ENCODE measurements at places on chromosomes 7 and 10. TPM values are rescaled to one million over a fixed set of nuclear protein-coding genes. Genes with fewer than 3 reads are reported as not detected.

GRCh38 chr7:82012453-82012852 is 242.6 kb upstream of the HGF start:
- H3K4me1 ChIP-seq: no peaks in the 10 kb centered on the region
- H3K36me3 ChIP-seq: no peaks in the 10 kb centered on the region
- no peak overlapping the region for H3K4me3 ChIP-seq
- H3K27ac ChIP-seq: no peak overlapping the region
- H3K27me3 ChIP-seq: no peaks in the 10 kb centered on the region

DNA sequence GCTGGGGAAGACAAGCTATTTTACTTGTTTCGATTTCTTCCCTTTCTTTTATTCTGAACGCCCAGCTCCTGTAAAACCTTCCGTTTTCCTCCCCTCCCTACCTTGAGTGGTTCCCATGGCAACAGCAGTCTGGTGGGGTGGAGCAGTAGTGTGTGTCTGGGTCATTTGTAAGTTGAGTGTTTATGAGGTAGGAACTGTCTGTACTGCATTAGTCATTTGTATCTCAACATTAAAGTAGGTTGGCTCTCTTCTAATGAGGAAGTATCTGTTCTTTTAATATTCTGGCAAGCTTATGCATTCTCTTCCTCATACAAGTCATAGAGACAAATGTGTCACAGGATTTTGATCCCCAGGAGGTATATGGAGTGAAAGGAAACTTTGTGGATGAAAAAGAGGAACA is 85.3 kb upstream of the CCDC6 start:
- H3K27ac ChIP-seq: peak overlapping the region; percentile 23
- peak; percentile 55 for DNase-seq
- no peak overlapping the region for H3K4me3 ChIP-seq
- H3K4me1 ChIP-seq: peaks cover 13% of the 10 kb centered on the region
- H3K27me3 ChIP-seq: no peaks in the 10 kb centered on the region

- H3K4me3 ChIP-seq: no peak overlapping the region
- no peak for DNase-seq
- H3K27me3 ChIP-seq: no peaks in the 10 kb centered on the region
- H3K27ac ChIP-seq: no peak overlapping the region
Observed at GRCh38 chr7:22300839-22301238, 56.1 kb downstream of the RAPGEF5 start.

DNA sequence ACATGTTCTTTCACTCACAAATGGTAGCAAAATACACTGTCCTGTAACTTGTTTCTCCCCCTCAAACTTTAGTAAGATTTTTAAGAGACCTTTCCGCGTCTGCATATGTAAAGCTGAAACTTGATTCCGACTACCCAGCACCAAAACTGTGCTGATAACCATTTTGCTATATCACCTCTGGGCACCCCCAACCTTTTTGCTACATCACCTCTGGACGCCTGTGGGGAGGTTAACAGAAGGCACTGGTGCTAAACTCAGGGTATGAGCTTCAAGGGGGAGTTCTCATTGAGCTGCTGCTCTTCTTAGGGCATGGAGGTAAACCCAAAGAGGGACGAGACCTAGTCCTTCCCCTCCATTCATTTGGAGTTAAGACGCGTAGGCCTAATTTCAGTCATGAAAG is 67.6 kb upstream of the NFE2L3 start:
- H3K4me3 ChIP-seq: no peak overlapping the region
- no peaks in the 10 kb centered on the region for H3K4me1 ChIP-seq
- no peak overlapping the region for H3K27ac ChIP-seq
- DNase-seq: no peak
- no peaks in the 10 kb centered on the region for H3K36me3 ChIP-seq

- H3K36me3 ChIP-seq: no peaks in the 10 kb centered on the region
- no peak overlapping the region for H3K4me3 ChIP-seq
- no peaks in the 10 kb centered on the region for H3K4me1 ChIP-seq
- DNase-seq: no peak
Observed at GRCh38 chr10:23358357-23358756, 13.8 kb upstream of the C10orf67 start.

Gene NPY
- total RNA-seq: not detected

DNA sequence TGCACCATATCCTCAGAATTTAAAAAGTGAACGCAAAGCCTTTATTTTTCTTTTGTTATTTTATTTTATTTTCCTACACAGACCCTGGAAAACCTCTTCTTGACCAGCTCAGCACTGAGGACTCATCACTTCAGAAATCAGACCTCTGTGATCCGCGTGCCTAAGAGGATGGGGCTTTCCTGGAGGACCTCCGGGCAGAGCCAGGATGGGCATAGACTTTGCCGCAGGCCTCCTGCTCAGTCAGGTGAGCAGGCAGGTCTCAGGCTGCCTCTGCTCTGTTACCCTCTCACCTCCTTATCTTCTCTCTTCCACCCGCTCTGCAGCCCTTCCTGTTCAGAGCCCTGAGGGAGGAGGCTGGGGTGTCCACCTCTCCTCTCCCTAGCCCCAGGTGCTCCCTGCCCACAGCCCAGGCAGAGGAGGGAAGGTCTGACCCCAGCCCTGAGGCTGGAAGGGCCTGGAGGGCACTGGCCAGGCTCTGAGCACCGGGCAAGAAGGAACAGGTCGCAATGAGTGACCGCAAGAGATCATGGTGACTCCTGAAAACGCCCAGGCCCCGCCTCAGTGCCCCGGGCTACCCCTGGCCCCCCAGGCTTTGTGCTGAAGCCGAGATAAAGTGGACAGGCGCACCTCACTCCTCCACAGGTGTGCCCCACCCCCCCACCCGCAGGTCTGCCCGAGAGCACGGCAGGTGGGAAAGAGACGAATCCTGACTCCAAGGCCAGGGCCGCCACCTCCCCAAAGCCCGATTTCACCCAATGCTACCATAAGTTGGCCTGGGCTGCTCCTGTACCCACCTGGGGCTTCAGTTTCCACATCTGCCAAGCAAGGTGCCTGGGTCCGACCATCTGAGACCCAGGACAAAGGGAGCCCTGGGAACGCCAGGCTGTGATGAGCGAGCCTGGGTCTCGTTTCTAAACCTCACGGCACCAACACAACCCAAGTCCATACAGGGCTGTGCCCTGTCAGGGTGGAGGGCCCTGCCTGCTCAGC is 2.8 kb downstream of the CALML5 start:
- H3K4me3 ChIP-seq: no peak overlapping the region
- H3K27ac ChIP-seq: no peak overlapping the region
- H3K27me3 ChIP-seq: no peaks in the 10 kb centered on the region

DNA sequence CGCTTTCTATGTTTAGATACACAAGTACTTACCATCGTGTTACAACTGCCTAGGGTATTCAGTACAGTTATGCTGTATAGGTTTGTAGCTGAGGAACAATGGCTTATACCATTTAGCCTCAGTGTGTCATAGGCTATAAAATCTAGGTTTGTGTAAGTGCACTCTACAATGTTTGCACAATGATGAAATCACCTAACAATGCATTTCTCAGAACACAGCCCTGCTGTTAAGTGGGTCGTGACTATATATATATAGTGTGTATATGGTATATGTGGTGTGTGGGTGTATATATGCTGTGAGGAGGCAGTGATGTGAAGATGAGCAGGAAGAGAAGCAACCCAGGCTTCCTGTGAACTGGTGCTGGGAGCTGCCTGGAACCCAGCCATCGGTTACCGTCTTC is 65.6 kb upstream of the MKI67 start:
- no peaks in the 10 kb centered on the region for H3K36me3 ChIP-seq
- no peak overlapping the region for H3K27ac ChIP-seq
- no peak overlapping the region for H3K4me3 ChIP-seq
- no peaks in the 10 kb centered on the region for H3K4me1 ChIP-seq

GRCh38 chr10:60375293-60376004 is 14.2 kb downstream of the ANK3 start:
- H3K4me3 ChIP-seq: no peak overlapping the region
- H3K36me3 ChIP-seq: no peaks in the 10 kb centered on the region
- no peak overlapping the region for H3K27ac ChIP-seq
- H3K4me1 ChIP-seq: no peaks in the 10 kb centered on the region
- no peaks in the 10 kb centered on the region for H3K27me3 ChIP-seq

- H3K27ac ChIP-seq: no peak overlapping the region
- H3K4me3 ChIP-seq: no peak overlapping the region
- no peaks in the 10 kb centered on the region for H3K36me3 ChIP-seq
- DNase-seq: no peak
Observed at GRCh38 chr7:99112979-99113378, 30.9 kb downstream of the SMURF1 start.

DNA sequence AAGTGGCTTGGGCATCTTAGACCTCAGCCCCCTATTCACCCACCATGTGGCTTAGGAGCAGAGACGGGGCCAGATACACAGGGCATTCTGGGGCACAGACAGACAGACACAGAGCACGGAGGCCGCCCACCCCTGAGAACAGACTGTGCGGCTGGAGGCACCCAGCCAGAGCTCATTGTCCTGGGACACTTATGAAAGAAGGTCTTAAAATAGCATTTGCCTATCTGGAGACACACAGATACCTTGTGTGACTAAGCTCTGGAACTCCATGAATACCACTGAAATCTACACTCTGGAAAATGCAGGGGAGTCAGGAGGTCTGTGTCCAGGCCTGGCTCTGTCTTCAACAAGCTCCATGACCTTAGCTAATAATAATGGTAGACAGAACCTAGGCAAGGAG is 41.4 kb upstream of the ADO start:
- no peak for DNase-seq
- no peak overlapping the region for H3K4me3 ChIP-seq
- H3K27ac ChIP-seq: no peak overlapping the region
- H3K36me3 ChIP-seq: no peaks in the 10 kb centered on the region
- no peaks in the 10 kb centered on the region for H3K27me3 ChIP-seq
- H3K4me1 ChIP-seq: no peaks in the 10 kb centered on the region

- no peak for DNase-seq
- H3K36me3 ChIP-seq: no peaks in the 10 kb centered on the region
Observed at GRCh38 chr7:23473844-23474093, 3.5 kb upstream of the IGF2BP3 start.

GRCh38 chr10:88126699-88127098 is 263.3 kb downstream of the PTEN start:
- no peaks in the 10 kb centered on the region for H3K36me3 ChIP-seq
- H3K4me3 ChIP-seq: no peak overlapping the region
- no peaks in the 10 kb centered on the region for H3K27me3 ChIP-seq
- H3K27ac ChIP-seq: no peak overlapping the region
- H3K4me1 ChIP-seq: no peaks in the 10 kb centered on the region
- DNase-seq: no peak

Gene ZNF853
- total RNA-seq: 2.9 TPM

DNA sequence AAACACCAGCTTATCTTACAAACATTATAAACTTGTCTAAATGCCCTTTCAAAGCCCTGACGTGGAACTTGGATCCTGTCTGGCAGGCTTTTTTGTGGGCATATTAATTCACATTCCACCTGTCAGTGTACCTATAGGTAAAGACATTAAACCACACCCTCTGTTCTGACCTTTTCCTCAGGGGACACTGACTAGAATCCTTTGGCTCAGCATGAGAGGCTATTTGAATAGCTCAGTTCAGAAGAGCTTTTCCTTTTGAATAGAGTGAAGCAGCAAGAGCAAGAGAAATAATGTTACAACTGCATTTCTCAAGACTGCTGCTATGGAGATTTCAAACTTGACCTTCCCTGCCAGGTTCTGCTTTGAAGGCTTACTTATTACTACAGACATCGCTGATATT is 76.9 kb downstream of the CYP51A1 start:
- H3K36me3 ChIP-seq: peaks cover 2% of the 10 kb centered on the region
- H3K27ac ChIP-seq: peak overlapping the region; percentile 68

Gene GRM3
- total RNA-seq: not detected

Gene AKR1D1
- not detected for total RNA-seq

DNA sequence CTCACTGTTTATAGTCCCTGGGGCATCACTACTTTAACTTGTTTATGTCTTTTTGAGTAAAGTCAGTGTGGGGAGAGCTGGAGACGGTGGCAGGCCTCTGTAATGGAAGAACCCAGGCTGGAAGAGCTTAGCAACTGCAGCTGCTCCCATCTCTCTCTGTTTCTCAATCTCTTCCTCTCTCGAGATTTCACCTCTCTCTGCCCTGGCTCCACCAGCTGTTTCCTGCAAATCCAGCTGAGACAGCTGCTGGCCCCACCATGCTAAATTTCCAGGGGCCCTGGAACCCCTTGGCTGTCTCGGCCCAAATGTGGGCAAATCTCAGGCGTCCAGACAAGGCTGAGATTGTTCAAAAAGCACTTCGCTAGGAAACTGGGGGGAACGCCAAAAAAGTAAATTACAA is 25.8 kb upstream of the SLF2 start:
- H3K4me3 ChIP-seq: no peak overlapping the region
- no peak for DNase-seq
- H3K36me3 ChIP-seq: no peaks in the 10 kb centered on the region
- peaks cover 2% of the 10 kb centered on the region for H3K27me3 ChIP-seq
- no peaks in the 10 kb centered on the region for H3K4me1 ChIP-seq

DNA sequence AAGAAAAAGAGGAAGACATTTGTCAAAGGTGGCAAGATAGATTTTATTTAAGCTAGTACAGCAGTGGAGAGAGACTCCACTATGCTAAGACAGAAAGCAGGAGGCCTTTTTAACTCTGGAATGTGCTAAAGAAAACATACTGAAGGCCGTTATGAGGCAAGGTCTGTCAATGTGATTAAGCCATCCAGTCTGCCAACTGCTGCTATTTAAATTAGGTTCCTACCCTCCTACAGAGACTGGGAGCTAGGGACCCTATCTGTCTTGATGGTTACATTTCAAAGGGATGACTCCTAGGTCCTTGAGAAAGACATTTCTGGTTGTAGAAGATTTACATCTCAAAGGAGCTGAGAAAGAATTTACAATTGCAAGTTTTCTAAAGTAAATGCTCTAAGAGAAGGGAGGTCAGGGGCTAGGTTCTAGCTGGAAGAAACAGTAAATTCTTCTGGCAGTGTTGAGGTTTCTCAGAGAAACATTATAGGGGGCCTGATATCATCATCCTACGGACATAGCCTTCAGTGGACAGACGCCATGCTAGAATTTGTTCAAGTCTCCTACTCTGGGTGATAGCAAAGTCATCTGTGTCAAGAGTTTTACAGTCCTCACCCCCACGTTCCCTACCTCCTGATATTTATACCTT is 211.6 kb downstream of the PHF14 start:
- DNase-seq: no peak
- no peaks in the 10 kb centered on the region for H3K27me3 ChIP-seq
- H3K27ac ChIP-seq: no peak overlapping the region
- no peak overlapping the region for H3K4me3 ChIP-seq
- H3K36me3 ChIP-seq: no peaks in the 10 kb centered on the region

Gene CRHR2
- total RNA-seq: not detected

- H3K27ac ChIP-seq: no peak overlapping the region
- H3K4me1 ChIP-seq: peaks cover 13% of the 10 kb centered on the region
- peak overlapping the region; percentile 31 for H3K4me3 ChIP-seq
- no peaks in the 10 kb centered on the region for H3K36me3 ChIP-seq
- peak; percentile 90 for DNase-seq
Observed at GRCh38 chr7:44145969-44146911, 5.1 kb upstream of the MYL7 start.

- H3K4me3 ChIP-seq: no peak overlapping the region
- no peak for DNase-seq
Observed at GRCh38 chr10:102424145-102424544, 3.5 kb downstream of the FBXL15 start.

- no peak overlapping the region for H3K4me3 ChIP-seq
- no peaks in the 10 kb centered on the region for H3K27me3 ChIP-seq
- H3K27ac ChIP-seq: no peak overlapping the region
- H3K4me1 ChIP-seq: no peaks in the 10 kb centered on the region
- no peak for DNase-seq
- H3K36me3 ChIP-seq: no peaks in the 10 kb centered on the region
Observed at GRCh38 chr7:13912715-13913278, 76.7 kb downstream of the ETV1 start.

Gene CPA5
- total RNA-seq: not detected

- no peak overlapping the region for H3K4me3 ChIP-seq
- H3K27ac ChIP-seq: no peak overlapping the region
- H3K4me1 ChIP-seq: no peaks in the 10 kb centered on the region
Observed at GRCh38 chr10:111360260-111360925, 283.6 kb downstream of the ADRA2A start.
